ENCODE measurements at places on chromosomes 2 and 18.

GRCh38 chr18:11980494-11981191, 664 bp upstream of the IMPA2 start:
- peak; percentile 100 for DNase-seq

DNA sequence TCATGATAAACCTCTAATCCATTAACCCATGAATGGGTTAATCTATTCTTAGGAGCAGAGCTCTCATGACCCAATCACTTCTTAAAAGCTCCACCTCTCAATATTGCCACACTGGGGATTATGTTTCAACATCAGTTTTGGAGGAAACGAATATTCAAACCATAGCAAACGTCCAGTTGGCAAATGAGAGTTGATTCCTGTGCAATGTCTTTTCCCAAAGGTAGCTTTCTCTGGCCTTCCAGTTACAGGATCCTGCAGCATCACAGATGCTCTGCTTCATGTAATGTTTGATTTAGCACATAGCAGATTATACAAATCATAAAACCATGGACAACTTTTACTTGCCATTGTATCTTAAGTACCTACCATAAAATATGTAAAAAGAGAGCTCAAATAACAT, 481.0 kb downstream of the TNS1 start:
- no peak for DNase-seq

DNA sequence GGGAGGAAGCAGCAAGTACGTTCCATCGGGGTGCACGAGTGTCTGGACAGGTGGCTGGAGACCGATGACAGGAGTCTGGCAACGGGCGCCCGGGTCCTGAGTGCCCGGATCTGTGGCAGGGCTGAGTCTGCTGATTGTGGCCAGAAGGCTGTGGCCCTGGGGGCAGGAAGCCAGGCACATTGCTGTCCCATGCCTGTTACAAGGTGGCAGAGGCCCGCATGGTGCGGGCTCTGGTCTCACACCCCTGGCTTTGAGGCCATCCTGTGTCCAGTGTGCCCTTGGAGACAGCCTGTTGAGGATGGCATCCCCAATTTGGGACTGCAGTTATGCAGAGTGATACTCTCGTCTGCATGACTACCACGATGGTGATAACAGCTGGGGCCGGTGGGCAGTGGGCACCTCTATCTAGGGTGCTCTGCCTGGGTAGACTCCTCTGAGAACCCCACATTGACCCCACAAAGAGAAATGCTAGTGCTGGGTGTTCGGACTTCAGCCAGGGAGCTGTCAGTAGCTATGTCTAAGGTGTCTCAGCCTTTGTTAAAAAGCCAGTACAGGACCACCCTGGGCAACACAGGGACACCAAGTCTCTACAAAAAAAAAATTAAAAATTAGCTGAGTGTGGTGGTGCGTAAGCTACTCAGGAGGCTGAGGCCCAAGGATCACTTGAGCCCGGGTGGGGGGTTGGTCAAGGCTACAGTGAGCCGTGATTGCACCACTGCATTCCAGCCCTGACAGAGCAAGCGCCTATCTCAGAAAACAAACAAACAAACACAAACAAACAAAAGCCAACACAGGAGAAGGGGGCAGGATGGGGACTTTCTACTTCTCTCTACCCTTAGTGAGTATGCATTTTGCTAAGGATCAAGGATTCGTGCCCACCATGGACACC, 88.3 kb downstream of the RHOB start:
- DNase-seq: no peak

GRCh38 chr2:190685333-190685732, 36.5 kb downstream of the NAB1 start:
- DNase-seq: no peak

DNA sequence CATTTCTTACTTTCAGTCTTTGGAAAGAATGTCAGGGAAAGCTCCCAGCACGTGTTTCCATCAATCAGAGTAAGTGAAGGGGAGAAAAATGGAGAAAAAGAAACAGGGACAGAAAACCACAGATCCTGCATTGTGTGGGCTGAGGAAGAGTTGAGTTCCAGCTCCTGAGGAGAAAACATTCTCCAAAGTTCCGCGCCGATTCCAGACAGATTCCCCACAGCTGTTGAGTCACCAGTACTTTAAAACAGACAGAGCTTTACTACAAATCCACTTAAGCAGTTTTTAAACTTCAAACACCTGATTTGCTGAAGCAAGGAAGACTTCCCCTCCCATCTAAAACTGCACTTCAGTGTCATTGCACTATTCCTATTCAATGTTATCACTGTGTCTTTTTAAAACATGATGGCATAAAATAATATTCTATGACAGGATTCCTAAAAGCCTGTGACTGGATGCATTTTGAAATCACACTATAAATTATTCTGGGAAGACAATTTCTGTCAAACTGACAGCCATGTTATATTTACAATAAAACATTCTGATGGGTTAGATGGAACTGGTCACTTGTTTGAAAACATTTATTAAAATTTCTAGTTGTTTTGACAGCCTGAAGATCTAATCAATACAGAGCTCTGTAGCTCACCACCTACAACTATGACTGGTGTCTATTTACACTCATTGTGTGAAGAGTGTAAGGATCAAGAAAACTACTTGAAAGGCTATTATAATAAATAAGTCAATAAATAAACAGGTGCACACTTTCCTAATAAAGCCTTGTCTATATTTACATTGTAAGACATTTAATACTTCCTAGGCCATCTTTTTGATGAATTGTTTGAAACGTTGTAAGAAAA, 40.9 kb downstream of the TCF4 start:
- DNase-seq: no peak

GRCh38 chr2:154960802-154961583, 262.5 kb downstream of the KCNJ3 start:
- DNase-seq: no peak

Measured in ecto neural progenitor cell (in vitro differentiated cells).